ENCODE measurements at places on chromosomes 1 and 21. TPM values are rescaled to one million over a fixed set of nuclear protein-coding genes. Genes with fewer than 3 reads are reported as not detected.

DNA sequence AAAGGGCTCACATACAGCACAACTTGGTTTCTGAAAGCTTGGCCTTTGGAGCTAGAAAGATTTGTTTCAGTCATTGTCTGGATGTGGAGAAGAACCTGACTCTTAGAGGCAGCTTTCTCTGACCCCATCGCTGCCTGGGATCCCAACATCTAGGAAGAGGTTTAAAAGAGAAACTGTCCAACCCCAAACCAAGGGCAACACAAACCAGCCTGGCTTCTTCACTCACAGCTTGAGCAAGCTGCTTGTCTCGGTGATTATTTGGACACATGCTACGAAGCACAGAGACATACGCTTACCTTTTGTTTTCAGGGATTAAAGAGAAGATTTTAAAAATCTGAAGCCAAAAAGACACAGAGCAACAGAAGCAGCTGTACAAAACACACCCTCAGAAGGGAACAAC lies 109.8 kb downstream of the ETS2 start:
- no peak for DNase-seq

FMO4 gene
- total RNA-seq = 4.3 TPM

DNA sequence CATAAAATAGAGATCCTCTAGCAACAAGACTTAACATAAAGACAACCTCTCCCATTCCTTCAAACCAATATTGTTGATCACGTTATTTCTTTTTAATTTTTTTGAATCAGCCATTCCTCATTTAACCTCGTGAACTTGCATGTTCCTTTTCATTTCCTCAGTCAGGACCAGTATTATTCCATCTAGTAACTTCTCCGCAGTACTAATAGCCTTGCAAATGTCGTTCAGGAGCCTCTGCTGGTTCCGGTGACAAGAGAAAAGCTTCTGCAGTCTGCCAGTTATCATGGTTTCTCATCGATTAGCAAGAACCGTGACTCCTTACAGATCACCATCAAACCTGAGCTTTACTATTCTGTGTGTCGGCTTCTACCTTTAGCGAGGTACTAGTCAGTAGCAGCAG lies 3.0 kb downstream of the APP start:
- DNase-seq = no peak

ERO1B gene
- 7.8 TPM for total RNA-seq

OR2L3 gene
- total RNA-seq = not detected

ELF3 gene
- total RNA-seq = 62.9 TPM

GRCh38 chr1:65992165-65992821 lies 199.6 kb downstream of the PDE4B start:
- no peak for DNase-seq

MRPS14 gene
- total RNA-seq = 28.1 TPM

ILF2 gene
- 86.1 TPM for total RNA-seq

KRTAP12-2 gene
- not detected for total RNA-seq

GRCh38 chr1:151072224-151072623 lies 1.7 kb downstream of the GABPB2 start:
- no peak for DNase-seq

DNA sequence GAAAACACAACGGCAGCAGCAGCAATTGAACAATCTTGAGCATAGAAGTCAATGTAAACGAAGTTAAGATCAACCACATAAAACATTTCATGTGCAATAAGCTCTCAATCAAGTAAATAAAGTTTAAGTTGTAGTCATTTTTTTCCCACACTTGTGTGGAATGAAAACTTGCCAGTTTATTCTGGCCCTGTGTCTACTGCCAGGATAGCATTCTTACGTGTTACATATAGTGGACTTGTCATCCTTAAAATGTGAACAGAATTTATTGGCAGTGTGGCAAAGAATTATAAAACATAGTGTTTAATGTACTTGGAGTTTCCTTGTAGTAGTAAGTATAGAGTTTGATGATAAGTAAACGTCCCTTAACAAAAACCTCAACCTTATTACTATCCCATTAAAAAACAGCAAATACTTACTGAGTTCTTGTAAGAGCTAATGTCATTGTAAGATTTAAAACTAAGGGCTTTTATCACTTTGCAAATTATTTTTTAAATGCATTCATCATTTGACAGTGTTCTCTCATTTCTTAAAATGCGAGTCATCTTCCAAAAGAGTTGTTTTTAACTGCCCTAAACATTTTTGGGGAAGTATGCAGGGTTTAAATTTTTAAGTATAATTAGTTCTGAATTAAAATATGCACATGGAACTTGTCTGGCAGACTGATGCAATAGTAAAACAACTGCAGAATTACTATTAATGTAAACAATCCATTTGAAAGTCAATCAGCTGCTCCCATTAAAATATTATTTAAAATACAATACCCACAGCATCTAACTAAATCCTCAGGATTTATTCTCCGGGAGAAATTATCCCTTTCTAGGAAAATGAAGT lies 7.9 kb downstream of the COX20 start:
- DNase-seq = no peak

CR1L gene
- total RNA-seq = not detected

F13B gene
- total RNA-seq = not detected

DNA sequence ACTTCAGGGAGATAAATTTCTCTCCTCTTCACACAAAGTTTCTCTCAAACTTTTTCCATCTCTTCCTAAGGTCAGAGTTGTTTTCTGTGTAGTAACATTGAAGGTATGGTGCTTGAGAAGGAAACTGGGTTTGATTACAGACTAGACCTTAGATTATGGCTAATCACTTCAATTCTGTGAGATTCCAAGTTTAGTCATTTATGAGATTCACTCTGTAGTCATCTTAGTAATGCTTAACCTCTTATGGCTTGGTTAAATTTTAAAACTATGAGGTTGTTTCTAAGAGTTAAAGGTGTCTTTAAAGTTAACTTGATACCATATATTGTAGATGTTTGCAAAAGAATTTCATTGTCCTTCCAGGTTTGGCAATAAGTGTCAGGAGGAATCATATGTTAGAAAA lies 1092.2 kb downstream of the KCNT2 start:
- DNase-seq = no peak

DNA sequence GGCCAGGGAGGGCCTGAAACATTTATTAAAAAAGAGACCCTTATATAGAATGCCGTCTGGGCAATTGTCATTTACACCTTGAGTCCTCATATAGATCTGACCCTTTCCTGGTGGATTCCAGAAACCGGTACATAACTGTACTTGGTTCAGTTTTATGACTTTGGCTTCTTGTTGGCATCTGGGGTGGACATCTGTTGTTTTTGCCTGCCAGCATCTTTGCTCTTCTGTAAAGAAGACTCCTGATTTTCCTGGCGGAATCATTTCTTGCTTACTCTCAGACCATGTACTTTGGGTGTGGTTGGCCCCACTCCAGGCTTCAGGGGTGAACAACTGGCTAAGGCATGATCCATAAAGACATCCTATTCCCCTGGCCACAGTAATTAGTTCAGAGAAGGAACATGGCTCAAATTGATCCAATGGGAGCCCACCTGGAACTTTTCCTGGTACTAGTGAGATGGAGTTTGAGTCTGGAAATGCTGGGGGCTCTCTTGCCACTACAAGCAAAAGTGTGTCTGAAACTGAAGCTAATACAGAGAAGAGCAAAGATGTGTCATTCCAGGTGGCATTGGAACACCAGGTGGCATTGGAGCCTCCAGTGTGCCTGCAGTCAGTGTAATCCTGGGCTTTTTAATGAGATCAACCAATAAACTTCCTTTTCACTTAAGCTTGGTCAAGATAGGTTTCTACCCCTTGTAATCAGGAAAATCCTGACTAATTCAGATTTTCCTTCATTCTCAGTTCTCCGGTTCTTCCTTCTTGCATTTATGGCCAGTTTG lies 332.5 kb upstream of the CAMK1G start:
- DNase-seq = no peak

DNA sequence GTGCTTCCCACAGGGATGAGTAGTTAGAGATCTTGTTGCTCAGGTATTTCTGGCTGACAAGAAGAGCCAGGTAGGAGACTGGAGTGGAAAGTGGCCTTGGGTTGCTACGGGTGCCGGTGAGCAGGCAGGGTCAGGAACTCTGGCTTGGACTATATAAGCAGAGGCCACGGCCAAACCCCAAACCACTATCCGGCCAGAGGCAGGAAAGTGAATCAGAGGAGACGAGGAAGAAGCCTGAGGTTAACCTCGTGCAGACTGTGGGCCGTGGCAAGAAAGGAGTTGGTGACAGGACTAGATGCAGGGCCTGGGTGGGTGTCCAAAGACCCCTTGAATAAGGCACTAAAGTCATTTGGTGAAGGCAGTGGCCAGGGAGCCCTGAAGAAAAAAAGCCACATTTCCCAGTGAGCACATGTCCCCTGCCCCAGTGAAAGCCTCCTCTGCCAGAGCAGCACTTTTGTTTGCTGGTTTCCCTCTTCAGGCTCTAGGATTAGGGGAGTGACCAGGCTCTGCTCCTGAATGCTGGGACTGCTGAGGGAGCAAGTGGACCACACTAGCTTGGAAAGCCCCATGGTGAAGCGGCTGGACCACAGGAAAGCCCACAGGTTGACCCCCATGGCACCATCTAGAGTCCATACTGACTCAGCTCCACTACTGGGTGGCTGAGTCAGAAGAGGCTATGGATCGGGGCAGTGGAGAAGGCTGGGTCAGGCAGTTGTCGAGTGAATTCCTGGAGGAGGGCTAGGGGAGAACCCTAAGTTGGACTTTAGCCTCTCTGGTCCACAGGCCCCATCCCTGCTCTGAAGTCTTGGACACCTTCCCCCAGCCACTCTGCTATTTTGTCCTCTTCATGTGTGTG lies 23.4 kb downstream of the CSF1 start:
- no peak for DNase-seq

DNA sequence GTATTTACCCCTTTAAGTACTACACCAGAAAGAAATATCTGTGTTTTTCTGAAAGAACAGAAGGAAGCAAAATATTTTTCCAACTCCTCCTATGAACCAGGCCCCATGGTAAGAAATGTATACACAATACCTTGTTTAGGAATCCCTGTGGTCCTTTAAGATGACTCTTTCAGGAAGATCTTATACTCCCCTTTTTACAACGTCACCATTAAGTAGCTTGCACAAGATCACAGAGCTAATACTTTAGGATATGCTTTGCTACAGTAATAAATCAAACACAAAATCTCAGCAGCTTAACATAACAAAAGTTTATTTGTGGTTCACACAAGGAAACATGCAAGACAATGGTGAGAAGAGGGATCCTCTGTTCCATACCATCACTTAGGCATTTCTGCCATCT lies 8.8 kb upstream of the LAMB3 start:
- no peak for DNase-seq

DNA sequence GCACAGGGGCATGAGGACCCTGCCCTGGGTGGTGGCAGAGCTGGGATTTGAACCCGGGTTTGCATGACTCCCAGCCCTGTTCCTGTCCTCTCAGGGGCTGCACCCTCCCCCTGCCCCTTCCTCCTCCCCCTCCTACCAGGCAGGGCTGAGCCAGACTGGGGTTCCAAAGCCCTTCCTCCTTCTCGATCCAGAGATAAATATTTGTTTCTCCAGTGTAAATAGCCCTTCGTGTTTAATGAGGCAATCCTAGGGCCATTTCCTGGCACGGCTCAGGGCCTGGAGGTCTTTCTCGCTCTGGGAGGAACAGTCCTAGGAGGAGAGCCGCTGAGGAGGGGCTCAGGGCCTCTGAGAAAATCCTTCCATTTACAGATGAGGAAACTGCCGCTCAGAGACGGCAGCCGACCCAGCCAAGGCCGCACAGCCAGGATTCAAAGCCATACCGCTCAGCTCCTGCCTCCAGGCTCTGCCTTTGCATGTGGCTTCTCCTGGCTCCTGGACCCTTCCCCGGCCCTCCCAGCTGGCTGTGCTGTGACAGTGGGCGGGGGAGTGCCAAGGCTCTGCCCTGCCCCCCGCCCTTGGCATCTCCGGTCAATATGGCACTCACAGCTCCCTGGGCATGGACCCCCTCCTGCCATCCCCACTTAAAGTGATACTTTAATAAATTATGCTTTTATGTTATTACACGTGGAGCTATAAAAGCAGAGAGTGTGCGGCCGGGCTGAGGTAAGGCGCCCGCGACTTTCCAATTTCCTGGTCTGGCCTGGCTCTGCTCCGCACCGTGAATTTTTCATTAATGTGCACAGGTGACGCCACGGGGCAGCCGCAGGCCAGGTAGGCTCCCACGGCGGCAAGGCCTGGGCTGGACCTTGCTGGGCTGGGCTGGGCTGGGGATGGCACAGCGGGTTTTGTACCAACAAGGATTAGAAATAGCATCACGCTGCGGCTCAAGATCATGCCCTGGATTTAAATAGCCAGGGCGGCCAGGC lies 114.7 kb upstream of the WNT4 start:
- DNase-seq = no peak

Measured in upper lobe of right lung (tissue), 1 donor.